GM12892 (cell line): ENCODE measurements at places on chromosomes 2 and 18.

GRCh38 chr2:234145511-234145910 lies 95.0 kb downstream of the SPP2 start:
- DNase-seq = no peak

- no peak for DNase-seq
Measured at GRCh38 chr2:42136782-42137124, 32.4 kb upstream of the EML4 start.

DNA sequence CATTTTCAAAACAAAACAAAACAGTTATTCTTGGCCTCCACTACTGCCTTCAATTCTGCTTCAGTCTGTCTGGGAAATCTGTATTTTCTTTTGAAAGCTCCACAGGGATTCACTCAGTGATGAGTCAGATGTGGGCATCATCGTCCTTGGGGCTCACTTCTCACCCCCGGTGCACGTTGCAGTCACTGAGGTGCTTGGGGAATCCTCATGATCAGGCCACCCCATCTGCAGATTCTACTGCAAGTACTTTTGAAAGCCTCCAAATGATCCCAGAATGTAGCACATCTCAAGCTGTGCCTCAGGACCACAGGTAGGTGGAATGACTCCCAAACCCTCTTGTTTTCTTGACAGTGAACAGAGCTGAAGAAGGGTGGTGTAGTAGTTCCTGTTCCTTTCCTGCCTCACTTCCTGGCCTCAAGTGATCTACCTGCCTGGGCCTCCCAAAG lies 34.3 kb downstream of the LPIN2 start:
- DNase-seq = no peak

- DNase-seq = no peak
Measured at GRCh38 chr2:150882751-150883612, 378.7 kb downstream of the RBM43 start.

DNA sequence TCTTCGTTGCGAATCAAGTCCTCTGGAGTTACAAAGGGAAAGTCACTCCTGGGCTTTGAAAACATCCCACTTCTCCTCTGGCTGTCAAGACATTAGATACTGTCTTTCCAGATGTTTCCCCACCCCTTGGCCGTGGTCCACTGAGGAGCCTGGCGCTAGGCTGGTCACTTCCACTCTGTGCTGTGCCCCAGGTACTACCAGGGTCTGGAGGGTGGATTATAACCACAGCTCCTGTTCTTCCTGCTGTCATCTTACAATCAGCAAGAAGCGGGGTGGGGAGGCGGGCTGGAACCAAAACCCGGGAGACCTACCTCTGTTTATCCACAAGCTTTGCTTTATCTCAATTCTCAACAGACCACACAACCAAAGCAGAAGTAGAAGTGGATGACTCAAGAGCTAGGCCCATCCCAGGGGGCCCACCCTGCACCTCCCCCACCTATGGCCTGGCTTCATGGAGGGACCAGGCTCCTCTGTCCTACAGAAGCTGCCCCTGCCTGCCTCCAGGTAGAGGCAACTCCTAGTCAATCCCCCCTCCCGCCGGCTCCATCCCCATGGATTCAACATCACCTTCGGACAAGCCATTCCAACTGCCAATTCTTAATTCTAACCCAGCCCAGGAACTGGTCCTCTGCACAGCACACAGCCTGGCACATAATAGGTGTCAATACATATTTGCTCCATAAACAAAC lies 17.8 kb downstream of the SMAD7 start:
- DNase-seq = no peak
